ENCODE measurements at places on chromosomes 11 and 22.

DNA sequence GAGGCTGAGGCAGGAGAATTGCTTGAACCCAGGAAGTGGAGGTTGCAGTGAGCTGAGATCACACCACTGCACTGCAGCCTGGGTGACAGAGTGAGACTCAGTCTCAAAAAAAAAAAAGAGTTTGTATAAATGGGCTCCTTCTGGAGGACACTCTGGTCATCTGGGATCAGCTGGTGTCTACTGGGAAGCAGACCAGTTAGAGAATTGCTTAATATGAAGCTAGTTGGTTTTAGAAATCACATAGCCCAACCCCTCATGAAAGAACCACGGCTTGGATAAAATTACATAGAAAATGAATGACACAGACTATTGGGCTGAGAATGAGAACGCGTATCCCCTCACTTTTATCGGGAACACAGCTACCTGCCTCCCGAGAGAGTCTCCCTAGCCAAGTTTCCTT, 3.2 kb upstream of the MS4A14 start:
- DNase-seq, result no peak

GRCh38 chr22:44801476-44801875, 49.1 kb downstream of the ARHGAP8 start:
- no peak for DNase-seq

DNA sequence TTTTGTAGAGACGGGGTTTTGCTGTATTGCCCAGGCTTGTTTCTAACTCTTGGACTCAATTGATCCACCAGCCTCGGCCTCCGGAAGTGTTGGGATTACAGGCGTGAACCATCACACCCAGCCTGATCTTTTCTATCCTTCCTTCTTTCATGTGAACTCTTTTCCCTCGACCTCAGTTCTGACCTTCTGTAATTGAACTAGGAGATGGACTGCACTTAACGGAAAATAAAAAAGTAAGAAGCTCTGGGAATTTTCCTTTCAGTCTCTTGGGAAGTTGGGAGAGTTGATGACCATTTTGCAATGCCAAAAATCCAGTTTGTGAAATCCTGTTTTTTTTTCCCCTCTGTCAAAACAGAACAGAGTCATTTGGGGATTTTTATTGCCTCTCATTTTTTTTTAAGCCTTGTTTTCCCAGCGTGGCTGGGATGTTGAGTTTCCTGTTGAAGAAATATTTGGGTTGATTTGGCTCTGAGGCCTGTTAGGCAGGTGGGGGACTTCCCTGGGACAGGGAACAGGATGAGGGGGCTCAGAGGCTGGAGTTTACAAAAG, 26.9 kb upstream of the CYB5R3 start:
- DNase-seq, result no peak

DNA sequence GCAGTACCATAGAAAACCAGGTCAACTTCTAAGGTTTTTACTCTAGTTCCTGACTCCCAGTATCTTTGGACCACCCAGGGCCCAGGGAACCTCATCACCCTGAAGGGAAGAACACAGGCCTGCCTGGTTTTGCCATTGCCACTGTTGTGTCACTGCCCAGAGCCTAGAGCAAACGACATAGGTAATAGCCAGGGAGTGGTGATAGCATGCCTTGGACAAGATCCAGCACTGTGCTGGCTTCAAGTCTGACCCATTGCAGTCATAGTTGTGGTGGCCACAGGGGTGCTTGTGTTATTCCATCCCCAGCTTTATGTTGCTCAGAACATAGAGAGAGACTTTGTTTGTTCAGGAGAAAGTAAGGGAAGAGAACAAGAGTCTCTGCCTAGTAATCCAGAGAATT, 2310.2 kb downstream of the LRRC4C start:
- no peak for DNase-seq

DNA sequence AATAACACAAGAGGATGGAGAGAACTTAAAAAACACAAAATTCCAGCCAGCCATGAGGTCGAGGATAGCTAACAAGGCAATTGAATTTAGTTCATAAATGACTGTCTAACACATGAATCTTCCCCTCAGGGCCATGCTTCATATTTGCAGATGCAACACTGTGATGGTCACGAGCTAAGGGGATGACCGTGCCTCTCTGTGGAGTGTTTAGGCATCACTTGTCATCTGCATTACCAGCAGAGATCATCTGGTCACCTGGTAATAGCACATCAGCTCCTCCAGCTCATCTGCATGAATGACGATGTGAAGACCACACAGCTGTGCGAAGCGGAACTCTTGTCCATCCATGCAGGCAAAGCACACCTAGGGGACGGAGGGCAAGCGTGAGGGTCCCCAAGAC, 20.9 kb upstream of the SLC25A1 start:
- no peak for DNase-seq

DNA sequence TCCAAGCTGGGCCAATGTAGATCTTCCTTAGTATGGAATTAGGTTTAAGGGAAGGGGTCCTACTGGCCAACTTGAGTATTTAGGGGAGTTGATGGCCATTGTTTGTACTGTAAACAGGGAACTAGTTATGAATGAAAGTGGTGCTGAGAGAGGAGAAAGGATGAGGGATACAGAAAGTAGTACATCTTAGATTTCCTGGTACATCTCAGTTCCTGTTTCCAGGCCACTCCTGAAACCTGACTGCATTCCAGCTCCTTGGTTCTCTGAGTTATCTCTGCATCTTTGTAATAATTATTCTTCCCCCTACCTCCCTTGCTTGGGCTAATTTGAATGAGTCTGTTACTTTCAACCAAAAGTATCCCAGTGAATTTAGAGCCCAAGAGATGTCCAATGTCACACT, 30.1 kb downstream of the MIAT start:
- DNase-seq, result no peak

- DNase-seq, result peak; percentile 55
These were observed 10.3 kb downstream of the VPS37C start for GRCh38 chr11:61150706-61151544.

DNA sequence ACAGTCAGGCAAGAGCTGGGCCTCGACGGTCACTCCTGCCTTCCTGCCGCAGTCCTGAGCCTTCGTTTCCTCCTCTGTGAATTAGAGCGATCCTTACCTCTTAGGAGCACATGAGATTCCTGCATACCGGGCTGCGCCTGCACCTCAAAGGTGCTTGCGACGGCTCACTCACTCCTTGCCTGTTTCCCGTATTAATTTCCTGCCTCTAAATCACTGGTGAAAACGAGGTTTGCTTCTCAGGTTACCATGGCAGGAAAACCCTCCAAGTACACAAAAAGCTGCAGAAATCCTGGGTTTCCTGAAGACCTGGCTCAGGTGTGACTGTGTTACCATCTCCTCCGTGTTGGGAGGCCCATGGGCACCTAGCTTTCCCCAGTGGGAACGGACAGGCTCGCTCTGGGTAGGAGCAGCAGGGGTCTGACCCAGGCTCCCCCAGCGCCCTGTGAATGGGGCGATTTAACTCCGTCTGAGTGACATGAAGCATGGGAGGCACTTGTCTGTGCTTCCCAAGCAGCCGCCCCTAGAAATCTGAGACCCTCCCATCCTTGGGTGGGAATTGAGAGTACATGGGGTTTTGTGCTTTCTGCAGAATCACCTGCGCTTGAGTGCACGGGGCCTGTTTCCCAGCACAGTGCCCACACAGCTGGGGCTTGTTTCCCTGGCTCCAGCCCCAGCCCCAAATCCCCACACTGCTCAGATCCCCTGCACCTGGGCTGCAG, 64.8 kb downstream of the PHF21B start:
- DNase-seq, result no peak

DNA sequence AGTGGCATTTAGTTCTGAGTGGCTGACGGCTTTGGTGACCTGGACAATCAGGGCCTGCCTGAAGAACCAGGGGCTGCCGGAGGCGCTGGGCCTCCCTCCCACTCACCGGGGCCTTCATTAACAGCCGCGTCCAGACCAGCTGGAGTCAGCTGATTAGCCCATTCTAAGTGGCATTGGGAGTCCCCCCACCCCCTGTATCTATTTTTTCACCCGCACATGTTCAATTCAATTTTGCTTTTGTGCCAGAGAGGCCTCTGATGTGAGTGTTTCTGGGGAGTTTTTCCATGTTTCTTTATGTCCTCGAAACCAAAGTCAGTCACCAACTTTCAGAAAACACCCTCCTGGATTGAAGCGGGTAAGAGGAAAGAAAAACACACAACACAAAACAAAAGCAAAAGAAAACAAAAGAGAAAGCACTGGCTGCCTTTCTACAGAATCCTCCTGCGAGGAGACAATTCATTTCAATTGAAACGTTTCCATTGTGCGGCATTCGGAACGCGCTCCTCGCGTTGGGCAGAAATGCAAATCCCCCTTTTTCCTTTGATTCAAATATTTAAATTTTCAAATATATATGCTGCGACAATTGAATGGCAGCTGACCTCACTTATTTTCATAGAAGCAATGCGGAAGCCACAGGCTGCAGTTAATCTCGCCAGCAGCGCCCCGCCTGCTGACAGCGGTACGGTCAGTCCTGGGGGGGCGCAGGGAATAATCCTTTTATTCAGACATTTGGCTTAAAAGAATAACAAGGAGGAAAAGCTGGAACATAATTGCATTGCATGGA, 17.7 kb downstream of the CDKN1C start:
- DNase-seq, result no peak

DNA sequence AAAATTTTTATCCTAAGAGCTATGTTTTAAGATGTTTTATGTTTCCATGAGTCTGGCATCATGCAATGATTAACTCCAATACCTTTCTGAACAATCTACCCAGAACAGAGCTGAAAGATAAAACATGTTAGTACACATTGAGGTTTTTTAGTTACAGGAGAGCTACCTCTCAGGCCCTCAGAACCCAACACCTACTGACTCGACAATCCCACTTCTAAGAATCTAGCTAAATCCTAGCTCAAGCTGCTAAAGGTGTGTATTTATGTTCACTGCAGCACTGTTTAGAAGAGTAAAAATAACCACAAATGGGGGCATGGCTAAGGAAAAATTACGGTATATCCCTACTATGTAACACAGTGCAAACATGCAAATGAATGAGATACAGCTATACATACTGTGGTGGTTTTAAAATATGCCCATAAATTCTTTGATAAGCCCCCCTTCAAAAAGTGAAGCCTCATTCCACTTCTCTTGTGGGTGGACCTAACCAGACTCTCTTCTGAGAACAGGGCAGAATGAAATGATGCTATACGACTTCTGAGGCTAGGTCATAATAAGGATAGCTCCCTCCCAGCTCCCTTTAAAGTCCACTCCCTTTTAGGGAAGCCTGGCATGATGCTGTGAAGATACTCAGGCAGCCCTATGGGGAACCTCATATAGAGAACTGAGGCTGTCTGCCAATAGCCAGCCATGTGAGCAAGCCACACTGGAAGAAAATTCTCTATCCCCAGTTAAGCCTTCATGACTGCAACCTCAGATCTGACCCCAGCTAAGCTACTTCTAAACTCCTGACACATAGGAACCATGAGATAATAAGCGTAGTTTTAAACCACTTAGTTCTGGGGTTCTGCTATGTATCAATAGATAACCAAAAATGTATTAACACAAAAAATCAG, 29.5 kb downstream of the TMEM123 start:
- no peak for DNase-seq

DNA sequence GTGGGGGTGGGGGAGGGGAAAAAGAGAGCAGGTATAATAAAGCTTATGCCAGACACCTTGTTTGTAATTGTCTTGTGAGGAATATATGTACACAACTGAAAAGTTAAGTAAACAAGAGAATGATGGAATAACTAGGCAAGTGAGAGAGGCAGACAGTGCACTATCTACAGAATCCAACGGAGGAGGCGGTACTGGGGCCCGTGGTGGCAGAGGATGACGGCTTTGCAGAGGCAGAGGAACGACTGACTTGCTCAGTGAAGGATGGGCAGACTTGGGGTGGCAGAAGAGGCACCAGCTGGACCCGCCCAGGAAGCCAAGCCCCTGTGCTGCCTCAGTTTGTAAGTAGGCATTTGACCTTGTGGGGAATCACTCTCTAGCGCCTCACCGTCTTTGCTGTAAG, 297.6 kb downstream of the ST3GAL4 start:
- no peak for DNase-seq

- no peak for DNase-seq
These were observed 10.2 kb upstream of the CD82 start for GRCh38 chr11:44555031-44555800.

- DNase-seq, result no peak
These were observed 43.9 kb downstream of the ADM start for GRCh38 chr11:10348650-10349280.

- DNase-seq, result no peak
These were observed 4.3 kb downstream of the CADM1 start for GRCh38 chr11:115499891-115500290.

DNA sequence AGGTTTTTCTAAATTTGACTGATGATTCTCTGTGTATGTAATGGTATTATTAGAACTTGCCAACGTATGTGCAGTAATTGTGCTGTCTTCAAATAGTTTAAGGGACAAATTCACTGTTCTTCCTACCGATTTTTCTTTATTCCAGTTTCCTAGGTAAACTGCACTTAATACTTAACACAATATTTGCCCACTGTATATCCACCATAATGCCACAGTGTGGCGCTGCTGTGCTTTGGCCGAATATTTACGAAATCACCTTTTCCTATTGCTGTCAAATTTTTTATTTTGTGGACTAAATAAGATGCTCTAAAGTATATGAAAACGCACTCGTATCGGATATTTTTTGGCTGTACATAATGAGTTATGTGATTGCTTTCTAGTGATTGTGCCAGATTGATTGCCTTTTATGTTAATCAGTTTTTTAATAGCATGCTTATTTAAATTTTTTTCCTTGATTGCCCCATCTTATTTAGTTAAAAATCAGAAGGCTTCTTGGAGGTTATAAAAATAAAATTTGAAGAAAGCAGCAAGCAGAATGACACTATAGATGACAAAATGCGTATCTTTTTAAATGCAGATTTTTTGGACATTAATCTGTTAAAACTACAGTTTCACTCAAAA, 10.5 kb downstream of the AASDHPPT start:
- DNase-seq, result no peak

DNA sequence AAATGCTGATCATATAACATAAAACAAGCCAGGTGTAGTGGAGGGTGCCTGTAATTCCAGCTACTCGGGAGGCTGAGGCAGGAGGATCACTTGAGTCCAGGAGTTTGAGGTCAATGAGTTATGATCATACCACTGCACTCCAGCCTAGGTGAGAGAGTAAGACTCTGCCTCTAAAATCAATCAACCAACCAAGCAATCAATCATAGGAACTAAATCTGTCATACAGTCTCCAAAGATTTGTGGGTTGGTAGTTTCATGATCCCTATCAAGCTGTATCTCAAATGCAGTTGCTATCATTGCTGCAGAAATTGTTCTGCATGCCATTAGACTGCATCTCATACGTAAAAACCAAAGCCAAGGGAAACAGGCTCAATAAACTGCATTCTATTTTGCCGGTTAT, 33.1 kb downstream of the NARS2 start:
- DNase-seq, result no peak

- DNase-seq, result no peak
These were observed 91.5 kb upstream of the YWHAH start for GRCh38 chr22:31852691-31853421.

DNA sequence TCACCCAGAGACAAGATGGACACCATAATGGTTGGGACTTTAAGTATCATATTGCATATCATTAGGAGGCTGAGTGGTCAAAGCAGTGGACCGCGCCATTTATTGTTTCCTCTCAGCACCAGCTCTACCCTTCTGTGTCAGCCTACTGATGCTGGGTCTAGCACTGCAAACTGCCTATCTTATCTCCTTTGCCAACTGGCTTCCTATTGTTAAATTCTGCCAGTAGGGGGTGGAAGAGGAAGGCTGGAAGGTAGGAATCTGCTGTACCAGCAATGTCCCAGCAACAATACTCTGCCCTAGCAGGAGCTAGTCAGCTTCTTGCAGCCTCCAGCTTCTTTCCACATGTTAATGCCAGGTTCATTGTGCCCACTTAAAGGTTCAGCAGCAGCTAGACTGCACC, 367.1 kb upstream of the PDGFD start:
- no peak for DNase-seq

- DNase-seq, result no peak
These were observed 6.1 kb downstream of the C11orf96 start for GRCh38 chr11:43948341-43949225.

Measured in spleen (tissue), 13 donors.